Kidney (tissue), 22 donors: ENCODE measurements at places on chromosomes 12 and 14. TPM values are rescaled to one million over a fixed set of nuclear protein-coding genes. Genes with fewer than 3 reads are reported as not detected.

DNA sequence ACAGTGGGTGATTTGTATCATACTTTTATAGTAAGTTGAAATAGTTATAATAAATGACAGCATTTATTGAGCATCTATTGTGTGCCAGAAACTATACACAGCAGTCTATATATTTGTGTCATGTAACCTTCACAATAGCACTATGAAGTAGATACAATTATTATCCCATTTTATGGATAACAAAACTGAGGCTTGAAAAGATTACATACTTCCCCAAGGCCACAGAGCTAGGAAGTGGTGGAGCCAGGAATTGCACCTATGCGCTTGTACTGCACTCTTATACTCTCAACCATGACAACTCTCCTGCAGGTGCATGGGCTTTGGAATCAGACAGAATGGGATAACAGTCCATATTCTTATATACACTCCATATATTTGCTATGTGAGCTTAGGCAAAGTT lies 110.6 kb upstream of the SOX5 start:
- H3K36me3 ChIP-seq, result no peaks in the 10 kb centered on the region
- H3K4me3 ChIP-seq, result no peak overlapping the region
- no peak overlapping the region for H3K27ac ChIP-seq
- no peak for DNase-seq
- no peaks in the 10 kb centered on the region for H3K27me3 ChIP-seq

DNA sequence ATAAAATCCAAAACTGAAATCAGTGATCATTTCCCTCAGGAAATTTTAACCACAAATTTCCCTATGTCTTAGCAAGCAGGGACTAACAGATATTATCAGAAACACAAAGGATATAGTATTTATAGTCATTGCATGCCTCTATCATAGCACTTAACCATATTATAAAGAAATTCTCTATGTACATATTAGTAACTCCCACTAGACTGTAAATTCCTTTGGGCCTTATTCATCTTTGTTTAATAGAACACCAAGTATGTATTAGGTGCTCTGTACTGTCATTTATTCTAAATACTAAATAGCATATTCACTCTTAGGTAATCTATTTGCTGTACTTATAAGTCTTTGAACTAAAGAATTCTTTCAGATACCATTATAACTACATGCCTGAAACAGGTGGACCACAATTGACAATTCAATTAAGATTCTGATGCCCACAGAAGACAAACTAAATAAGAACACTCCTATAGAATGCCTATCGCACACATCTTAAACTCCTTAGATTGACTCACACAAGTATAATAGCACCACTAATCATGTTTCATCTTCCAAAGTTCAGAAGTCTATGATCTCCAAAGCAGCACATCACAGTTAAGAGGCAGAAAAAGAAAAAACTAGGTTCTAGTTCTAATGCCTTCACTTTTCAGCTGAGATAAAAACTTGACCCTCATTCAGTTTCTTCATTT lies 134.1 kb downstream of the FSCB start:
- no peak overlapping the region for H3K4me3 ChIP-seq
- H3K27ac ChIP-seq, result no peak overlapping the region
- DNase-seq, result no peak
- H3K27me3 ChIP-seq, result no peaks in the 10 kb centered on the region
- H3K36me3 ChIP-seq, result no peaks in the 10 kb centered on the region

GRCh38 chr12:87930627-87931026 lies 98.6 kb downstream of the C12orf50 start:
- H3K4me1 ChIP-seq, result no peaks in the 10 kb centered on the region
- no peaks in the 10 kb centered on the region for H3K36me3 ChIP-seq
- no peak overlapping the region for H3K4me3 ChIP-seq
- no peak for DNase-seq
- no peaks in the 10 kb centered on the region for H3K27me3 ChIP-seq

The AMN gene
- total RNA-seq, result 58.0 TPM

The ENDOU gene
- 0.91 TPM for total RNA-seq

The GPHN gene
- total RNA-seq, result 35.4 TPM

The WNT1 gene
- not detected for total RNA-seq
